ENCODE measurements at places on chromosomes 6 and 20.

DNA sequence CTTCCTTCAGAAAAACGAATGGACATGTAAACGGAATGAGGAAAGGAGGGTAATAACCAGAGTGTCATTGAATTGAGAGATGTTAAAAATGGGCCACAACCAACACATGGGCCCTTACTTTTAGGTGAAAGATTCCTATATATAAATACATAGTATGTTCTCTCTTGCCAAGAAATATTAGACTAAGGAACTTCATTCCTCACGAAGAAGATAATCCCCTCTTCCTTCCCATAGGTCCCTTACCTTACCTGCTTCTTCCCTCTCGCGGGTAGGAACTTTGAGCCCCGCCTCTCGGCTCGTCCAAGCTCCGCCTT lies 295 bp upstream of the TBC1D22B start:
- DNase-seq: no peak

DNA sequence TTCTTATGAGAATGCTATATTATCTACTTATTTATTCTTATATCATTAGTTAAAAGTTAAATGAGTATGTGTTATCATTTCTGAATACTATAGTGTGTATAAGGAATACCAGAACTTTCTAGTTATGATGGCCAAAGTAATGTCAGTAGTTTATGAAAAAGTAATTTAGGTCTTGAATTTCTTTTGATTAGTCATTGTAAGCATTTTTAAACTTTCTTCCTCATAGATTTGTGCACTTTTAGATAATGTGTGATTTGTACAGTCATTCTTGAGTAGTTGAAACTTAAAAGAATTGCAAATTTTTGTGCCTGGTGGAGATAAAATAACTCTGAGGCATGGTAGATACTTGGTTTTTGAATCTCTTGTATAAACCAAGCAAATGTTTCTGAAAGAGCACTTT lies 311.3 kb downstream of the CDKAL1 start:
- DNase-seq: no peak

DNA sequence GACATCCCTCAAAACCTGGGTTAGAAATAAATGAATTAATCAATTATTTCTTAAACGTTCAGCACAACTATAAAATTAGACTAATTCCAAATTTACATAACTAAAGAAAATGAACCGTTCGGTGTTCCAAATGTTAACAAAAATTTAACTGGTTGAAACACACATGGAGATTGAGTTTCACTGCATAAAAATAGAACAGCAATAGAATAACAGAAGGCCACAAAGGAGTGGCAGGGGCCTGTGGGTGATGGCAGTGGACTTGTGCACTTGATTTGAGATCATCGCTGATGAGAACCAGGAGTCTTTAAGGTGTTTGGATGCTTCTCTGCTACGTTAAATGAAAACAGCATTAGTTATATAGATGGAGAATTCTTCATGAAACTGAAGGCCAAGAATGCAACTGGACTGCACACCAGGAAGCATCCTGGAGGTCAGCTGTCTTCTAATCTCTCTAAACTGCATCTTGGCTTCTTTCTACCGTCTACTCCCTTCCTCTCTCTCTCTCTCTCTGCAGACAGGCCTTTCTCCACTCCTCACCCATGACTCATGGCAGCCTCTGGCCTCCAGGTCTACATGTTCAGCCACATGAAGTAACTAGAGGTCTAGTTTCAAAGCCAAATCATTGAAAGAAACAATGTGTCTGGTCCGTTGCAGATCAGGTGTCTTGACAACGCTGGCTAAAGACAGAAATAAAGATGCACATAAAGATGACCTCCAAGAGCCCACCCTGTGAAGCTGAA lies 111.3 kb downstream of the SIM1 start:
- DNase-seq: peak; percentile 64

GRCh38 chr6:86934365-86934764 lies 3.0 kb upstream of the HTR1E start:
- DNase-seq: no peak

GRCh38 chr20:18058661-18059467 lies 1.1 kb upstream of the OVOL2 start:
- DNase-seq: no peak

DNA sequence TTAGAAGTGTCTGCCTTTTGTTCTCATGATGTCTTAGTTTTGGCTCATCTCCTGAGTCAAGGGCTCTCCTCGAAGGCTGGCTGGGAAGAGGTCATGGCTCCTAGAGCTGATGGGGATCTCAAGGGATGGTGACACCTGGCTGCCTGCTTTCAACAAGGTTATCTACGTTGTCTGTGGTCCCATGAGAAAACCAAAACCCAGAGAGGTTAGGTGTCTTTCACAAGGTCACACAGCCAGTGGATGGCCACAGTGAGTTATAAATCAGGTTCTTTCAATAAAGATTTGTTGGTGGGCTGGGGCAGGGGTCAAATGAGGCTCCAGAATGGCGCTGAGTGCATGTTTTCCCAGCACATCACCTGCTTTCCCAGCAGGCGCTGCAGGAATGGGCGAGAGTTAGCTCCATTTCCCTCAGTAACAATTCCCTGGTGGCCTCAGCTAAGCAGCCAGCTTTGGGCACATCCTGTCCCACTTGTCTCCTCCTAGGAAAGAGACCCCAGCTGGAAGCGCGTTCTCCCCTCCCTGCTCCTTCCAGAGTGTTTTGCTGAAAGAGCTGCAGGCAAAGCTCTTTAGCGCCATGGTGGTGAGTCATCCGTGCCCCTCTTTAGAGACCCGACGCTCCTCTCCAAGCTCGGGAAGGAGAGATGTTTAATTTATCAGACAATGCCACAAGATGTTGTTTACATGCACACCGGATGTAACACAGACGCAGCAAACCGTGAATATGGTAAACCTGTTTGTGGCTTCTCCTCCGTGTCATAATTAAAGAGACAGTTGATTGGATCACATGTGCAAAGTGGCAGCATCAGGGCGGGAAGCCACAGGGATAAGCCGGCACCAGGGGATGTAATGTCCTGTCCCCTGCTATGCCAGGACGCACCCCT lies 109.7 kb downstream of the LRFN2 start:
- no peak for DNase-seq

- no peak for DNase-seq
These were observed 19.8 kb downstream of the PXDC1 start for GRCh38 chr6:3731700-3732099.

GRCh38 chr6:169184419-169184818 lies 69.2 kb downstream of the THBS2 start:
- DNase-seq: no peak

DNA sequence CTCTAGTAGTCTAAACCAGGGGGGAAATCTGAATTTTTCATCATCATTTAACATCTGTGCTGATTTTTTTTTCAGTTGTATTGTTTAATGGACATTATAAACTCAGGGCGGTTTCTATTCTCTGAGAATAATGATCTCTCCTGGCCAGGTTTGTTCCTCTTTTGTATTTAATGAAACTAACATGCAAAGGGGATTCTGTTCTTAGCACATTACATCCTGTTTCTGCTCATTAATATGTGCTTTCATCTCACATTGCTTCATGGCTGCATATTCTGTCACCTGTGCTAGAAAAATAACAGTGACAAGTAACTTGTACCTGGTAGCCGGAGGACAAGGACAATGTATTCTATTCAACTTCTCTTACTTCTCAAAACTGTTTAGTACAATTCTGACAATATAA lies 806 bp downstream of the HLA-DOB start:
- DNase-seq: no peak

DNA sequence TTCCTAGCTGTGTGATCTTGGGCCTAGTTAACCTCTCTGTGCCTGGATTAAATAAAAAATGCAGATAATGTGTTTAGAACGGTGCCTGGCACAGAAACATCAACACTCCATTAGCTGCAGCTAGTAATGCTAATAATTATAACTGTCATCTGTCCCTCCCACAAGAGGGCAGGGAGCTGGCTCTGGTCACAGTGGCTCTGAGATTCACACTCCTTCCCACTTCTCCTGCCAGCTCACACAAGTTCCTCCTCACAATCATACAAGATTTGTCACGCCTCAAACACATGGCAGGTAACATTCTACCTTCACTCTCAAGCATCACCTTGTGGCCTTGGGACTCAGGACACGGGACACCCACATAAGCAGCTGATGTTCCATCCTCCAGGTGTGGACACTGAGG lies 2.4 kb downstream of the ADA start:
- DNase-seq: no peak
